ENCODE measurements at places on chromosomes 1 and 21. TPM values are rescaled to one million over a fixed set of nuclear protein-coding genes. Genes with fewer than 3 reads are reported as not detected.

- peak; percentile 71 for DNase-seq
These were observed 71.4 kb upstream of the ARTN start for GRCh38 chr1:43861988-43862735.

Gene DMRTA2
- 0.04 TPM for total RNA-seq

GRCh38 chr1:40646315-40646714 lies 19.2 kb downstream of the RIMS3 start:
- DNase-seq, result no peak

DNA sequence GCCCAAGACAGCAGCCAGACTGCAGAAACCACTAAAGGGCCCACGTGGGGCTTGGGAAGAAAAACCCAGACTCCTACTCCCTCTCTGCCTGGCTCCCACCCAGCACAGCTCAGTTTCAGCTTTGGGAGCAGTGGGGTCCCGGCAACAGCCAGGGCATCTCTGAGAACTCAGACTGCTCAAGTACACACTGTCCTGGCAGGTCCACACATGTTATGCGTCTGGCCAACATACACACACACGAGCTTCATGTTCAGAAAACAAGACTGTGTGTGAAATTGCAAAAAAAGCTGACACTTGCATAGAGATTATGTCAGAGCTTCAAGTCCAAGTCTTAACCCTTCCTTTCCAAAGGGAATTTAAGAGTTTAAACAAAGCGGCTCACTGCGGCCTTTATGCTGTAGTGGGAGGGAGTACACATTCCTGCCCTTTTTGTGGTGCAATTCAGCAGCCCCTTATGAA lies 136.6 kb upstream of the CD34 start:
- peak; percentile 95 for DNase-seq

GRCh38 chr1:175733722-175734121 lies 9.7 kb downstream of the TNR start:
- DNase-seq, result no peak

DNA sequence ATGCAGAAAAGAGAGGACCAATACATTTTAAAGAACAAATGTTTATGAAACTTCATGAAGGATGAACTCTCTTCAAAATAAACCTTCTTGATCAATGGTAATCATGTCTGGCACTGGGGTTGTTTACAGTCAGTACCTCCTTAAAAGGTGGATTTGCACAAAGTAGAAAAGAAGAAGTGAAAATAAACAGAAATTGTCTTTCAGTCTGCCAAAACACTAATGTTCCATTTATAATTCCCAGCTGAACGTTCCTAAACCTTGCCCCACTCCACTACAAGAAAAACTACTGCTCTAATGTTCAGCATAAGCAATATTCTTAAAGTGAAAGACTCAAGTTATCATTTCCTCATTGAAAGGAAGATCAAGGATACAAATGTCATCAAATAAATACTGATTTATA lies 86.2 kb downstream of the EIF4G3 start:
- peak; percentile 52 for DNase-seq

GRCh38 chr1:104768466-104768865 lies 1018.8 kb downstream of the AMY1C start:
- DNase-seq, result no peak

All from muscle of leg (tissue), 16 donors.